Left cardiac atrium (tissue), 4 donors: ENCODE measurements at places on chromosomes 6 and 20. TPM values are rescaled to one million over a fixed set of nuclear protein-coding genes. Genes with fewer than 3 reads are reported as not detected.

DNA sequence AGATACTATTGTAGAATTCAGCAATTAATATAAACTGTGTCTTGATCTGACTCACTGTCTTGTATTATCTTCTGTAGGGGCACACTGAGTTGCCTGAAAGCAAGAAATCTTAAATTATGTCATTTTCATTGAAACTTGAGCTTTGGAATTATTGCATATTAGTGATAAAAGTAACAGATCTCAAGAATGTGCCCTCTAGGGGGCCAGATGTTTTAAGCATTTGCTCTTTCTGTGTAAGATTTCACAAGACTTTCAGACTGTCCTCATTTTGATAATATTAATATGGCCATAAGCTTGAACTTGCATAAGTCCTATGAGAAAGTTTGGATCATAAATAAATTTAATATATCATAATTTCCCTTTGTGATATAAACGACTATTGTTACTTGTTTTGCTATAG is 55.5 kb upstream of the MYO6 start:
- DNase-seq = no peak

DNA sequence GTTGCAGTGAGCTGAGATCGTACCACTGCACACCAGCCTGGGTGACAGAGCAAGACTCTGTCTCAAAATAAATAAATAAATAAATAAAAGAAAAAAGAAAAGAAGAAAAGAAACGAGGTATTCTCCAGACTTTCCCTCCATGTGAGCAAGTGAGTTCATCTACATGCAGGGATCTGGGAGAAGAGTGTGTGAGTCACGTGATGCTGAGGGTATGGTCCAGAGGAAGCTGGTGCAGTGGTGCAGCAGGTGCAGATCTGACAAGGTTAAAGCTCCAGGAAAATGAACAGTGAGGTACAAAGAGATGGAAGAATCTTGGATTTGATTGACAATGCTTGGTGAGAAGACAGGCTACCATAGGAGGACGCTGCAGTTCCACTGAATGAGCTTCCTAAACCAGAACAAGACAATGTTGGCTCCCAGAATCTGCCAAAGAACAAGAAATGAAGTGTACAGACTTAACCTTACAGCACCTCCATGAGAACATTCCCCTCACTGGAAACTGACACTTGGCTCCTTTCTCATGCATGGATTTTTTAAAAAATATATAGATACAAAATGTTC is 79.5 kb upstream of the BTBD3 start:
- no peak for DNase-seq

DNA sequence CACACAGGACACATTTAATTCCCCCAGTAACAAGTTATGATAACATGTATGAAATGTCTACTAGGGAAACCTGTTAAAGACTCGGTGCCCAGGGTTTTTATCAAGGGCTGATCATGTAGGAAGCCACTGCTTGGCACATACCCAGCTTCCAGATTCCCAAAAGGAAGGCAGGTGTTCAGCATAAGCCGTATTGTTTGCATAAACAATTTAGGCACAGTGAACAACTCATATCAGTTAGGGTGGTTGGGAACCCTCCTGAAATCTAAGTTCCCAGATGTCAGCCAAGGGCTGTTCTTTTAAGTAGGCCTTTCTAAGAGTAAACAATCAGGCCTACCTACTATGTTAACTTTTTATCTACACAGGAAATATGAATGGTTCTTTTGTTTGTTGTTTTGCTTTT is 74.1 kb downstream of the ASXL1 start:
- DNase-seq = no peak

Gene DDX27
- total RNA-seq = 19.0 TPM

Gene ZNF831
- total RNA-seq = 0.47 TPM

DNA sequence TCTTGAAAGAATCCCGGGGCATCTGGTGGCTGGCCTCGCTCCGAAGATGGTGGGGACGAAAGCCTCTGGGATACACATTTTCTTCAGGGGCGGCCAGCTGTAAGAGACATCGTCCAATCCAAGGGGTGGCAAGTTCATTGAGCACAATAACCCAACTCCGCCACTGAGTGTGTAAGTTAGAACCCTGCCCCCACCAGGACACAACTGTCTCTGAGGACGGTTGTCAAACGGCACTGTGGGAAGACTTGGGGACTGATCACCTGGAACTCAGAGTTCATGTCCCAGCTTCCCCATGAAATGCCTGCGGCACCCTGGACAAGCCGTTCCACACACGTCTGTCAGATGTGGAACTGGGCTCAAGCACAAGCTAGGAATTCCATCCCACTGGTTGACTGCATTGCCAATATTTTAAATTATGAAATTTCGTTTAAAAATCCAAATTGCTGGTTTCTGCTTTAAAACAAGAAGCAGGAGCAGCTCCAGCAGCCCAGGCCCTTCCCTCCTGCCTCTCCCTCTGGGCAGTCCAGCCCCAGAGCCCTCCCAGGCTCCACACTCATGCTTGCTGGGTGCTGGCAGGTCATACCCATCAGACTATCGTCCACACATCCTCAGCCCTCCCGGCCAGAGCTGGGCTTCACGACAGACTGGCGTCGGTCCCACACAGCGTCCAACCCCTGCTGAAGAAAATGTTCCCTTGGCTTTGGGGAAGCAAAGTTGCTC is 80.9 kb upstream of the AFDN start:
- peak; percentile 63 for DNase-seq

Gene TRERF1
- 2.6 TPM for total RNA-seq

- DNase-seq = peak; percentile 59
Observed at GRCh38 chr20:35871259-35871771, 83.0 kb downstream of the SCAND1 start.

DNA sequence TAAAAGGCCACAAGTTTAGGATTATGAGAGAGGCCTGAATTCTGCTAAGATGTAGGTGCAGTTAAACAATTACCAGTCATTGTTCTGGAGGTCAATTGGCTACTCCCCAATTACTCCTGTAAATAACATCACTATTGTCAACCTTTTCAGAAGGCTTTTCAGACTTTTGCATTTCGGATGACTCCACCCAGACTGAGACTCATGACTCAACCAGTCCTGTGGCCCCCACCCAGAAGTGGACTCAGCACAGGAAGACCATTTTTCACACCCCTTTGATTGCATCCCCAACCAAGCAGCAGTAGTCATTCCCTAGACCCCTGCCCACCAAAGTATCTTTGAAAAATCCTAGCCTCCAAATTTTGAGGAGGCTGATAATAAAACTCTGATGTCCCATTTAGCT is 139.3 kb upstream of the SLC22A16 start:
- no peak for DNase-seq

DNA sequence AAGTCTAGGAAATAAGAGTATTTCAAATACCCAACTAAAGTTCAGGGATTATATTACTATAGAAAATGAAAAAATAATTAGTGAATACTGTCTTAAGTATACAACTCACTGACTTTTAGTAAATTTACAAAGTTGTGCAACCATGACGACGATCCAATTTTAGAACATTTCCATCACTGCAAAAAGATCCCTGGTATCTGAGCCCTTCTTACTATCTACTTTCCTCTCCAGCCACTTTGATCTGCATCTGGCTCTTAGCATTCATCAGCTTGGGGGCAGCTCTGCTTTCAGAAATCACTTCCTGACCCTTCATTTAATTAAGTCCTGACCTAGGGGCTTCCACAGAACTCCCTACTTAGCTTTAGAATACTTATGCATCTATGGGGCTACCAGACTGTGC is 38.2 kb upstream of the RBL1 start:
- DNase-seq = no peak

DNA sequence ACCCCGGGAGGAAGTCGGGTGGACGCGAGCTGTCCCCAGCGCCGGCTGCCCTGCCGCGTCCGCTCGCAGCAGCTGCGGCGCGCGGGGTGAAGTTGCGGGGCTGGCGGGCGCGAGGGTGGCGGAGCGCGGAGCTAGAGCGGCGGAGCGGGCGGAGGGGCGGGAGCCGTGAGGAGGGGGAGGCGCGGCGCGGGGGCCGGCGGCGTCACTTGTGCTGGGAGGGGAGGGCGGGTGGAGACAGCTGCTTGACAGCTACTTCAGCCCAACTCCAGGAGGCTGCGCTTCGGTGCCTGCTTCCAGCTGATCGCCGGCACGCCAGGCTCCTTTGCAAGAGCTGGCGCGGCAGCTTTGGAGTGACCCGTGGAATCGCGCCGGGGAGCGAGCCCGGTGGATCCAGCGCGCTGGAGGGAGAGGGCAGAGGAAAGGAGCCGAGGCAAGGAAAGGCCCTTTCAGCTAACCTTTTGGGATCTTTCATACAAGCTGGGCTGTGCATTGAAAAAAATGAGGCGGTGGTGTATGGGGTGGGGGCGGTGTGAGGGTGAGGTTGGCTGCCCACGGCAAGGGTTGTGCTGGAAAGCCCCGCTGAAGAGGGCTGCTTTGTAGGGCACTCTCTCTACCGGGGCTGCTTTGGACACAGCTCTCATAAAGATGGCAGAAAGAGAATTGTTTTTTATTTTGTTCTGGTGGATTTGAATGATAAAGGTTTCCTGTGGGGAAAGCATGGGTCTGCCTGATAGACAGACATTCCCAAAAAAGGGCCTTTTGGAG is 24.6 kb downstream of the RIPOR2 start:
- peak; percentile 73 for DNase-seq

Gene RIPPLY2
- total RNA-seq = not detected

Gene TGM2
- total RNA-seq = 383 TPM

- no peak for DNase-seq
Observed at GRCh38 chr6:150868759-150869158, 3.3 kb downstream of the MTHFD1L start.

- no peak for DNase-seq
Observed at GRCh38 chr6:4287811-4288244, 152.5 kb upstream of the ECI2 start.

DNA sequence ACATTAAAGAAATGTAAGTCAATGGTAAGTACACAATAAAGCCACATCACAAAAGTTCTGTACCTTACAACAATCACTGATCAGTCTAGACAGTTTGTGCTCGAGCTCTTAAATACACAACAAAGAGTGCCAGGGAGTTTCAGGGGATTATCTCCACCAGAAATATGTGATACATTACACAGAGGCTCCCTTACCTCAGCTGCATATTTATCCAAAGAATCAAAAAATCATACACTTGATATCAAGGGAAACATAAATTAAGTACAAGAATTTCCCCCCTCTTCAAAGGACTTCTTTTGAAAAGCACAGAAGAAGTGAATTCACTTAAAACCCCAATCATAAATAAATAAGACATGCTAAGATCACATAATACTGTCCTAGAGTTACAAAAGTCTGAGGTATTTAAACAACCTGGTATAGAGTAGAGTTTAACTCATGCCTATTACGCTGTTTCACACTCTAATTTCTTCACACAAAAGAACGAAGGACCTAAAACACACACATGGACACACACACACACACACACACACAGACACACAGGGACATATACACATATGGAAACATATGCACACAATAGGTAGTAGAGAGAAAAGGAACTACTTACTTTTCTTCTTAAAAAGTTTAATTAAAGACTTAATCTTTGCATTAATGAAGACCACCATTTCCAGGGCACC is 528 bp downstream of the NHSL1 start:
- no peak for DNase-seq

GRCh38 chr20:31739550-31739977 is 474 bp downstream of the TPX2 start:
- DNase-seq = no peak

DNA sequence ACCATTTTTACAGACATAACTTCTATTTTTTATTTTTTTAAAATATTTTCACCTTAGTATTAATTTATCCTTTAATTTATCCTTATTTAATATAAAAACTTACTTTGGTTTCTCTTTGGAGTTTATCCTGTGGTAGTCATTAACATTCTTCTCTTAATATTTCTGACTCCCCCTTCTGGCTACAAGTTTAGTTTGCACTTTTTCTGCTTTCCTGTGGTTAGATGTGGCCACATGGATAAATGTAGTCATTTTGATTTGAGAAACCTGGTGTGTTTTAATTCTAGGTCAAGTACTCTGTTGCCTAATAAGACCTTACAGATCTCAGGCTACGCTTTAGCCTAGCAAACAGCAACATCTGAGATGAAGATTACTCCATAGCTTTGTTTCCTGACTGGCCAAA is 1187.5 kb downstream of the HACE1 start:
- no peak for DNase-seq

DNA sequence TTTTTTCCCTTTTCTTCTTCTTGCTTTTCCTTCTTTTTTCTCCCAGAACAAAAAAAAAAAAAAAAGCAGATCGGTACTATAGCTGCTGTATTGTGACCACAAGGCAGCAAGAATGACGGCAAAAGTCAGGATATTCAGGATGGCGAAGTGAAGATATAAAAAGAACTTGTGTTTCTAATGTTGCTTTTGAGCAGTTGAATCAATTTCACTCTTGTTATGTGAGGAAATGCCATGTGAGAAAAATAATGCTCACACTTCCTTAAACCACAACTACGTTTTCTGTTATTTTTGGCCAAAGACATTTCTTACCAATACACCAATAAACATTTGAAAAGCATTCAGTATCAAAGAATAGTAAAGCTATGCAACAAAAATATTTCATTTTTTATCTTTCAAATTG is 510.5 kb downstream of the HACE1 start:
- DNase-seq = no peak

GRCh38 chr6:132669690-132670291 is 10.8 kb upstream of the TAAR1 start:
- DNase-seq = no peak

DNA sequence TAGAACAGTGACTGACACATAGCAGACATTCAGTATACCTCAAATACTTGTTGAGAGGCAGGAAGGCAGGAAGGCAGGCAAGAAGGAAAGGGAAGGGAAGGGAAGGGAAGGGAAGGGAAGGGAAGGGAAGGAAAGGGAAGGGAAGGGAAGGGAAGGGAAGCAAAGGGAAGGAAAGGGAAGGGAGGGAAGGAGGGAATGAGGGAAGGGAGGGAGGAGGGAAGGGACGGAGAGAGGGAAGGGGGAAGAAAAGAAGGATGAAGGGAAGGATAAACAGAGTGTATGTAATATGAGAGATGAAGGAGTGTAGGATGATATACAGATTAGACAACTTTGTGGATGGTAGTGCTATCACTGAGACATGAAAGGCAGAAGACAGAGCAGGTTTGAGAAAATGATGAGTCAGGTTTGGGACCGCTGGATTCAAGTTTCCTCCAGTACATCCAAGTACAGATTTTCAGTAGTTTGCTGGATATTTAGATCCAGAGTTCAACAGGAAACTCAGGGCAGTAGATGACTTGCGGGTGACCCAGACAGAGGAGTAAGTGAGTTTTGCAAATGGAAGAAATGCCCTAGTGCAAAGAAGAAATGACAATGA is 85.9 kb downstream of the MAFB start:
- no peak for DNase-seq

Gene SLC52A3
- total RNA-seq = 3.6 TPM

GRCh38 chr20:44552950-44553908 is 29.1 kb upstream of the PKIG start:
- no peak for DNase-seq

DNA sequence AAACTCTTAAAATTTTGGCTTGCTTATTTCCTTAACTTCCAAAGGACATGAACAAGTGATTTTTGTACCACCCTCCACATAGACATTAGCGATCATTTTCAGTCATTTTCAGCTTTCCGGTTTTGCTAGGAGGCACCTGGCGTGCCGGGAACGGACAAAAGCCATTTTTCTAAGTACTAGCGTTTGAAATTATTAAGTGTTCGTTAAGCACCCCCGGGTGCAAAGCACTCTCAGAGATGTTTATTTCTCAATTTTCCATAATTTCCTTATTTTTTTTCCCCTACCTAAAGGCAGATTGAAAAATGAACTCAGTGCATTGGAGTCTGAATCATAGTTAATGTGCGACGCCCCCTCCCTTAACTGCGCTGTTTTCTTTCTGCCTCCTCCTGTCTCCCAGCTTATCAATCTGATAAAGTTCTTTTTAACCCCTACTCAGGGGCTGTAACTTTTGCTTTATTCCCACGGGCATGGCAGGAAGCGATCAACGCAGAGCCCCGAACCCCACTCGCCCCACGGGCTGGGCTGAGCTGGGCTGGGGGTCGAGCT is 58.2 kb downstream of the ZNF831 start:
- no peak for DNase-seq

Gene FERMT1
- 1.5 TPM for total RNA-seq

Gene REM1
- total RNA-seq = 3.2 TPM
